RWPE2 (cell line): ENCODE measurements at places on chromosomes 11 and 22.

GRCh38 chr22:20955548-20955947, 11.5 kb upstream of the AIFM3 start:
- DNase-seq, result no peak

- no peak for DNase-seq
These were observed 12.8 kb downstream of the OR8A1 start for GRCh38 chr11:124582565-124582964.

- no peak for DNase-seq
These were observed 902.2 kb downstream of the BRD1 start for GRCh38 chr22:48925450-48925849.

- no peak for DNase-seq
These were observed 6.5 kb upstream of the FJX1 start for GRCh38 chr11:35611741-35612140.

DNA sequence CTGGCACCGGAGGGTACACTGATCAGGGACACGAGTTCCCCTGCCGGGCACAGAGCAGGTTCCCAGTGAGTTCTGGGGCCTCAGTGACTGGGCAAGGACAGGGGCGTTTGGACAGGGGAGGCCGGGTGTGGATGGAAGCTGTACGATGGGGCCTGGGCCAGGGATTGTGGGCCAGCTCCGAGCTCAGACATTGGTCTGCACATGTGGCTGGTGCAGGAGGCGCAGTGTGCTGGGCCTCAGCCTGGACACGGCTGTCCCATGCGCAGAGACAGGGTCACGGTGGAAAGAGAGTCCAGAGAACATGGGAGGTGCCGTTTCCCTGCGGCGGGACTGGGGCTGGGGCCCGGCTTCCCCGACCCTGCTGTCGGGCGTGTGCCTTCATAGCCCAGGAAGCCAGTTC, 60.7 kb downstream of the CDKN1C start:
- DNase-seq, result no peak

DNA sequence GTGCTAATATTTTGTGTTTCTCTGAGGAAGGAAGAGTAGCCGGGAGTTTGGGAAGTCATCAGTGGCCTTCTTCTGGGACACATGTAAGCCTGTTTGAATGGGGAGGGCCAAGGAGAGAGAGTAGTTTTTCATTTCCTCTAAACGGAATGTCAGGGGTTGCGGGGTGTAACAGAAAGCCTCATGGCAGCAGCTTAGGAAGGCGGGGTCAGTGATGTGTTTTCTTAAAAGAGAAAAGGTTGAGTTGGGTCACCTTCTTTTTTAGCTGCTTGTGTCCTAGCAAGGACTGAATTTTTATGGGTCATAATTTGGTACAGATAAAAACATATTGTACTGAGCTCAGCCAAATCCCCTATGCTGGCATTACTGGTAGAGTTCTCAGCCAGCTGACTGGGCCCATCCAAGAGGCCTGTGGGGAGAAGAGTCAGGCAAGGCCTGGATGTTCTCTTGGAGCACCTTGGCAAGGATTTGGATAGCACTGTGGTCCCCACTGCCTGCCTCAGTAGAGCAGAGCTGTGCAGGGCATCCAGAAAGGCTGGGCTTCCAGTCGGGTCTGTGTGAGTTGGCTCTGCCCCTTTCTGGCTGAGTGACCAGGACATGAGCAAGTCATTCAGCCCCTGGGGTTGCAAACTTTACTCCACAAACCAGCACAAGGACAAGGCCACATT, 29.4 kb upstream of the NAV2 start:
- no peak for DNase-seq

DNA sequence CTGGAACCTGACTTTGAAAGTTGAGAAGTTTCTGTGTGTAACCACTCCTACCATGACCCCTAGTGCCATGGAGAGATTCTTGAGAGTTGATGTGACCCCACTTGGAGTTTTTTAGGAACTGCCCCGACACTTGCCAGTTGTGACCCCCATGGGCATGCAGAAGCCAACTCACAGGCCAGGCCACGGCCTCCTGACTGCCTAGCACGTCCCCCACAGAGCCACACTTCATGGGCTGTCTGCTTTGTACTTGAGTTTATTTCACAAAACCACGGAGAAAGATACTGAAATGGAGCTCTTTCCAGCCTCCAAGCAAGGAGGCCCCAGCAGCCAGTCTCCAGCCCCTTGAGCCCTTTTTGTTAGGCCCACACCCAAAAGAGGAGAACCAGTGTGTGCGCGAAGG, 8.4 kb downstream of the CYB5R2 start:
- DNase-seq, result no peak

DNA sequence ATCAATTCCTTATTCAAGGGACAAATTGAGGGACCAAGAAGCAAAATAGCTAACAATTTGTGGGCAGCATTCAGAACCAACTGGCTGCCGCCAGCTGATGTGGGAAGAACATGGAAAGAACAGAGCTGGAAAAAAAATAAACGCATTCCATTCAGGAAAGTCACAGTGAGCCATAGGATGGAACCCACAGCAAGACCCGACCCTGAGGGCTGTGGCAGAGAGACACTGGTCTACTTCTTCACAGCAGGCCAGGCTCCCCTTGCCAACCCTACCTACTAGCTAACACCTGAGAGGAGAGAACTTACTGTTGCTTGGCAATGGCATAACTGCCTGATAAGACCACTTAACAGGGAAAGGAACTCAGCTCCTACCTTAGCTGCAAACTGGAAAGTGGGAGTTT, 123.5 kb upstream of the APOA1 start:
- DNase-seq, result no peak

- no peak for DNase-seq
These were observed 25.1 kb downstream of the NUP50 start for GRCh38 chr22:45188779-45189178.

- DNase-seq, result no peak
These were observed 41.8 kb downstream of the ENTHD1 start for GRCh38 chr22:39851606-39852315.

DNA sequence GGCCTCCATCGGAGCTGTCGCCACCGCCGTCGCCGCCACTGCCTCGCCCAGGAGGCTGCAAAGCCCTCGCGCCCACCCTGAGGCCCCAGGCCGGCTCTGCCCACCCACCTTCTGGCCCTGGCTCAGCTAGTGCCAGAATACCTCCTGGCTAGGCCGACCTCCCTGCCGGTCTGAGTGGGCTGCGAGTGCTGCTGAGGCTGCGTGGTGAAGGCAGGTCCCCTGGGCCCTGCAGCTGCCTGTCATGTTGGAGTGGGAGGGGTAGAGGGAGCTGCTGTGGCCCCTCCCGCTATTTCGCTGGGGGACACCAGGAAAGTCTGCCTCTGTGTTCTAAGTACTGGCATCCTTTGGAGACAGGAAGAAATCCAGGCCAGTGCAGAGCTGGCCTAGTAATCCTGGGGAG, 34.2 kb downstream of the LRRC10B start:
- no peak for DNase-seq

- DNase-seq, result no peak
These were observed 8.5 kb upstream of the FXYD6 start for GRCh38 chr11:117884994-117885393.

DNA sequence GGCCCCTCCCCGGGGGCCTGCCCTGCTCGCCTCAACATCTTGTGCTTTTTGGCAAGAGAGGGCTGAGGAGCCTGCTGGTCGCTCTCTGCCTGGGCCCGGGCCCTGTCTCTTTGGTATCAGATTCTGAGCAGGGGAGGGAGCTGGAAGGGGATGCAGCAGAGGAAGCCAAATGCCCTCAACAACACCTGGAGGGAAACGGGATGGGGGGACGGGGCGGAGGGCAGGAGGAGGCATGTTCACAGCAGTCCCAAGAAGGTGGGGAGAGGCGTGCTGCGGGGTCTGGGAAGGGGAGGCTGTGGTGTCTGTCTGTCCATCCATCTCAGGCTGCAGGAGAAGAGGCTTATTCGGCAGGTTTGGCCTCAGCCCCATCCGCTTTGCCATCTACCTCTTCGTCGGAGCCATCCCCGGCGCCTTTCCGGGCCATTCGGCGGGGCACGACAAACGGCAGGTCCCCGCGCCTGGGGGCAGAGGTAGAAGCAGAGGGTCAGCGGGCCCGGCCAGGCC, 29.4 kb downstream of the APOL1 start:
- no peak for DNase-seq

DNA sequence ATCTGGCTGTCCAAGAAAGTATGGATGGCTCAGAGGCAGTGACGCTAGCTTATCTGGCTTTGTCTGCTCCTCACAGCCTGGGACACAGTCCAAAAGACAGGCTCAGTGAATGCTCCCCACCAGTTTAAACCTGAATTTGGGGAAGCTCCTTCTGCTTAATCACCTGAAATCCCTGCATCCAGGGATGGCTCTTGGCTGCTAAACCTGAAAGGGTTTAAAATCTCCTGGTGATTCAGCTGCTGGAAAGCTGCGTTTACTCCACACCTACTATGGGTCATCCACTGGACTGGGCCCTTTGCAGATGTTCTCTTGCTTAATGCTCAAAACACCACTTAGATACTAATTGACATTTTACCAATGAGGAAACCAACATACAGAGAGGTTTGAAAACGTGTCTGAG, 302.0 kb upstream of the NARS2 start:
- no peak for DNase-seq

GRCh38 chr11:111834432-111835163, 36.8 kb downstream of the ALG9 start:
- no peak for DNase-seq

DNA sequence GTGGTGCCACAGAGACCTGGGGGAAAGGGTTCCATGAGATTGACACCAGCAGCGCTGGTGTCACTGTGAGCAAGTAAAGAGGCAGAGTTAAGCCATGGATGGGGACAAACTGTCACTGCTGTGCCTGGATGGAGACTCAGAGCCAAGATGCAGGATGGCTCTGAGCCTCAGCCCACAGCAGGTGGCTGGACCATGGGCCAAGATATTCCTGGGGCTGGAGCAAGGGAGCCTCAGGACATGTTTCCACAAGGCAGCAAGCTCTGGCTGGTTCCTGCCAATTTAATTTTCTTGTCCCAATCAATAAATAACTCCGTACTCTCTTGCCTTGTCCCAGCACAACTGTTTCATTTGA, 23.0 kb downstream of the MYO18B start:
- DNase-seq, result no peak

GRCh38 chr11:101913656-101914055, 1.2 kb upstream of the CEP126 start:
- no peak for DNase-seq

DNA sequence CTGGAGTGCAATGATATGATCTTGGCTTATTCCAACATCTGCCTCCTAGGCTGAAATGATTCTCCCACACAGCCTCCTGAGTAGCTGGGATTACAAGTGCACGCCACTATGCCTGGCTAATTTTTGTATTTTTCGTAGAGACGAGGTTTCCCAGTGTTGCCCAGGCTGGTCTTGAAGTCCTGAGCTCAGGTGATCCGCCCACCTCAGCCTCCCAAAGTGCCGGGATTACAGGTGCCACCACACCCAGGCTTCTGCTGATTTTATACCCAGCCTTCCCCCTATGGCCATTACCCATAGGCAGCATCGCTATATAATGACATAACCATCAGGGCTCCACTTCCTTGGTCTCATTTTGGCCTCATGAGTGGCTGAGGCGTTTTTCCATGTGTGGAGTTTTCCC, 60.6 kb upstream of the RAB1B start:
- no peak for DNase-seq

DNA sequence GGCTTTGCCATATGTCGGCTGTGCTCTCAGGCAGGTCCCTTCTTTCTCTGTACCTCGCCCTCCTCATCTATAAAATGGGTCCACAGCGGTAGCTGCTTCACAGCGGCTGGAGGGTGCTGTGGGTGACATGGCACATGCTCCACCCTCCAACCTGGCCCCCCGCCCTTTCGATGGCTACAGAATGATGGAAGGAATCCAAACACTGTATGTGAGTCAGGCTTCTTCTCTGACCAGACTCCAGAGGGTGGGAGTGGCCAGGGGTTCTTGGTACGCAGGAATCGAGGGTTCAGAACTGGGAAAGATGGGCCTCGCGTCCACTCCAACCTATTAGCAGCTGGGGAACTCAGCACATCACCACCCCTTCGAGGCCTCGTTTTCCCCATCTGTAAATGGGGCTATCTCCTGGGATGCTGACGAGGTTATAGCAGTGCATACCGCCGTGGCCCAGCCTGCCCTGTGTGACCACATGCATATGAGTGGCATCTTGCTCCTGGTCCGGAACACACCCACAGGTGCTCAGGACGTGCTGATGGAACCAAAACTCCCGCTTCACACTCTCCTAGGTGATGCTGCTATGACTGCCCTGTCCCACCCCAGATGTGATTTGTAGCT, 26.4 kb downstream of the MN1 start:
- DNase-seq, result no peak

DNA sequence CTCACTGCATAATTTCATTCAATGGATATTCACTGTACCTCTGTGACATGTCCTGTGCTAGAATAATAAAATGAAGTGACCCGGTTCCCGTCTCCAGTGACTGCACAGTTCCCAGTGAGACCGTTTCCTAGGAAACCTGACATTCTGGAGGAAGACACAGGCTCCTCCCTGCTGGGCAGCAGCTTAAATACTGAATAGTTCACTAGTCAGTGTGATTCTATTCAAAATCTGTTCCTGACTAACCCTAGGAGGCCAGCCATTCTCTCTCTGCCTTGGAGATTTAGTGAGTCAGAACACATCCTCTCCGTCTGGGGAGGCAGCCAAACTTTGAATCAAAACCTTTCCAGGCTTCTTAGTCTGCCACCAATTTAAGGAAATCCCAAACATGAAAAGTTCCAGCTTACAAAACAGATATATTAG, 11.3 kb downstream of the TRIM66 start:
- no peak for DNase-seq

DNA sequence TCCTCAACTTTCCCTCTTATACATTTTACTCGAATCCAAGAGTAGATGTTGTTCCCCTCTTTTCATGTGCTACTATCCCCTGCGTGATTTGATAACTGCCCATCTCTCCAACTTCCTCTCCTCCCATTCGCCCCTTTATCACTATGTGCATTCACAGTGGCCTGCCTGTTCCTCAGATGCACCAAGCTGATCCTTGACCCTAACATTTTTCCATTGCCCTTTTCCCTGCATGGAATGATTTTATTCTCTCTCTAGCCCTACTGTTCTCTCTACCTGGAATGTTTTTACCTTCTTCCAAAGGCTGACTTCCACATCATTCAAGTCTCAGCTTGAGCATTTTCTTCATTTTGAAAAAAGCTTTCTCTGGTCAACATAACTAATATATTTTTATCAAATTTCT, 15.8 kb upstream of the BBOX1 start:
- no peak for DNase-seq

- no peak for DNase-seq
These were observed 387.7 kb downstream of the TMEM135 start for GRCh38 chr11:87425391-87425790.

GRCh38 chr22:17678817-17679385, 40.3 kb downstream of the BCL2L13 start:
- no peak for DNase-seq

- no peak for DNase-seq
These were observed 139.3 kb downstream of the ST3GAL4 start for GRCh38 chr11:126494831-126495230.

DNA sequence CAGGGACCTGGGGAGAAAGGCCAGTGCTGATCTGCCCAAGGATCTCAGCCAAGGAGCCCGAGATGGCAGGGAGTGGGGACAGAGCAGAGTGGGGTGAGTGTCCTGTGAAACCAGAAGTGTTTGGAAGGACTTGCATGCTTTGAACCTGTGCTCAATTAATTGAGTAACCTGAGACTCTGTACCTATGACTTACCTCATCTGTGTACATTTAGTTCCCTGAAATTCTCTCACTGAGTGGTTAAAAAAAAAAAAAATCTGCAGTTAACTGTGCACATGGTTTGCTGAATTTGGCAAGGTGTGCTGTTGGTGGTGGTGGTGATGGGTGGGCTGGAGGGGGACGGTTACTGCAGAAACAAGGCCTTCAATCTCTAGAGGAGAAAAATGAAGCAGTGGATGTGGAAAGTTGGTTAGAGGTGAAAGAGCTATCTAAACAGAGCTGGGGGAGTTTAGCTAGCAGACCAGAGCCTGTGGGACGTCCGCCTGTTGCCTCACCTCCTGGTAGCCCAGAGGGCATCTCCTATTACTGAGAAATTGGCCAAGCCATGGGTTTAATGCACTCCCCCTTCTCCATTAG, 8.3 kb upstream of the SORL1-AS1 start:
- DNase-seq, result no peak
